SK-N-SH (cell line): ENCODE measurements at places on chromosomes 6 and 20.

- no peak for DNase-seq
These were observed 330.9 kb upstream of the CDH4 start for GRCh38 chr20:60921022-60921622.

- DNase-seq, result no peak
These were observed 117.1 kb upstream of the CCDC28A start for GRCh38 chr6:138656364-138657064.

GRCh38 chr6:84731401-84731800, 33.0 kb downstream of the TBX18 start:
- DNase-seq, result no peak

DNA sequence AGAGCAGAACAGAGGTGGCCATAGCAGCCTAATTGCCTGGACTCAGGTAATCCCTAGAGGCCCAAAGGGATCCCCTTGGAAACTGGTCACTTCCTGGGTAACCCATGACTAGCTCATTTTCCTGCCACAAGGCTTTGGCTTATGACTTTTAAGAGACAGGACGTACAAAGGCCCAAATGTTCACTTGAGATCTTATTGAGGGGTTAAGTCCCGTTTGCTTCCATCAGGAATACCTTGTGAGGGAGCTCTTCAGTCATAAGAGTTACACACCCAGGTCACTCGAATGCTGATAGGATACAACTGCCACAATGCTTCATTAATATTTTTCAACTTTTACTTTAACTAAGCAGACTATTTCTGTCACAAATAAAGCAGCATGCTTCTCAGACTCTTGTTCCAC, 51.7 kb downstream of the TMEM170B start:
- no peak for DNase-seq

GRCh38 chr6:33314515-33314942, 651 bp upstream of the TAPBP start:
- peak; percentile 48 for DNase-seq

DNA sequence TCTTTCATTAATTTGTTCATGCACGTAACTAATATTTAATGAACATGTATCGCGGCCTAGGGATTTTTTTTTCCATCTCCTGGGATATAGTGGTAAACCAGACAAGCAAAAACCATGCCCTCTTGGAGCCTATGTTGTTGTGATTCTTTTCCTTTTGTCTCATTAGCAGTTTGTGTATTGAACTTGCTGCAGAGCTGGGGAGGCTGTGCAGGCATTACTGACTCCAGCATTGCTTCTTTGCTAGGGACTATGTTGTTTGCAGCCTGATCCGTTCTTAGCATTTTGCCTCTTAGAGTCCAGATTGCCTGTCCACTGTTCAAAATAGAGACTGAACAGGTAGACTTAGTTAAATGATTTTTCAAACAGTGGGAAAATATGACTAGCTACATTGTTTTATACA, 9.7 kb downstream of the SCAF8 start:
- DNase-seq, result no peak

GRCh38 chr6:87118054-87118453, 23.1 kb upstream of the CGA start:
- DNase-seq, result no peak

DNA sequence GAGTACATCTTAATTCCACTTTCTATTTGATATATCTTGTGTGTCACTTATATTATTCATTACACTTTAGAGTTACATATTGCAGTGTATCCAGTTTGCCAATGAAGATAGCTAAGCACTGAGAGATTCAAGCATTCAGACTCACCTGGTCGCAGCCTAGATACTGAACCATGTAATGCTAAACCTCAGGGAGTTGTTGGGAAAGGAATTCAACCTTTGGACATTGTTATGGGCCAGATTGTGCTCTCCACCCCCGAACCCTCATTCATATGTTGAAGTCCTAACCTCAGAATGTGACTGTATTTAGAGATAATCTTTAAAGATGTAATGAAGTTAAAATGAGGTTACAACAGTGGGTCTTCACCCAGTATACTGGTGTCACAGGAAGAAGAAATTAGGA, 13.8 kb upstream of the KIF16B start:
- no peak for DNase-seq

DNA sequence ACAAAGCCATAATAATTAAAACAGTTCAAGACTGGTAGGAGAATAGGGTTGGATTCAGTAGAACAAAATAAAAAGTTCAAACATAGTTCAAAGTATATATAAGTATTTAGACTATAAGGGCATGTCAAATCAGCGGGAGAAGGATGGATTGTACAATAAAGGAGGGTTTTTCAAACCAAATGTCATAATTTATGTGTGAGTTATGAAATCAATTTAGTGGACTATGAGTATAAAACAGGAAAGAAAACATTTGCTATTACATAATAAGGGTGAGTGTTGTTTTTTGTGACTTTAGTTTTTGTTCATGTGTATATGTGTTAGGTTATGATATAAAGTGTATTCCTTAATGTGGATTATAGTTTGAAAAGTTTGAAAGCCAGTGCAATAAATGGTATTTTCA, 10.6 kb downstream of the ORC3 start:
- DNase-seq, result no peak

DNA sequence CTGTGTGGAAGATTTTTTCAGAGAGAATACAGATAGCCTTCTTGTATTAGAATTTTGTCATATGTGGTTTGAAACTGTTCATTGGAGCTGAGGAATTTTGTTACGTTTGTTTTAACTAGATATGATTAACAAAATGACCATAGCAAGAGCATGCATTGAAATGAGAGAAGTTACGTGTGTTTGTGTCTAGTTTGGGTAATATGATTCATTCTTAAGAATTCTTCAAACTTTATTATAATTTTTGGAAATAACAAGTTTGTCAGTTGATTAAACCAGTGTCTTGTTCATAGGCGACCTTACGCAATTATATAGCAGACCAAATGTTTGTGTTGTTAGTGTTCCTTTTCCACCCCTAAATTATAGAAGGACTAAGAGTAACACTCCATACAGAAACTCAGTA, 5.5 kb downstream of the GMNN start:
- DNase-seq, result no peak

- no peak for DNase-seq
These were observed 165.0 kb downstream of the TBC1D7 start for GRCh38 chr6:13163161-13163944.

- DNase-seq, result no peak
These were observed 32.8 kb downstream of the CYP21A2 start for GRCh38 chr6:32070814-32071543.

- DNase-seq, result no peak
These were observed 436.8 kb downstream of the HAO1 start for GRCh38 chr20:7503501-7503900.

- peak; percentile 36 for DNase-seq
These were observed 56.8 kb downstream of the KCNS1 start for GRCh38 chr20:45044084-45044573.

DNA sequence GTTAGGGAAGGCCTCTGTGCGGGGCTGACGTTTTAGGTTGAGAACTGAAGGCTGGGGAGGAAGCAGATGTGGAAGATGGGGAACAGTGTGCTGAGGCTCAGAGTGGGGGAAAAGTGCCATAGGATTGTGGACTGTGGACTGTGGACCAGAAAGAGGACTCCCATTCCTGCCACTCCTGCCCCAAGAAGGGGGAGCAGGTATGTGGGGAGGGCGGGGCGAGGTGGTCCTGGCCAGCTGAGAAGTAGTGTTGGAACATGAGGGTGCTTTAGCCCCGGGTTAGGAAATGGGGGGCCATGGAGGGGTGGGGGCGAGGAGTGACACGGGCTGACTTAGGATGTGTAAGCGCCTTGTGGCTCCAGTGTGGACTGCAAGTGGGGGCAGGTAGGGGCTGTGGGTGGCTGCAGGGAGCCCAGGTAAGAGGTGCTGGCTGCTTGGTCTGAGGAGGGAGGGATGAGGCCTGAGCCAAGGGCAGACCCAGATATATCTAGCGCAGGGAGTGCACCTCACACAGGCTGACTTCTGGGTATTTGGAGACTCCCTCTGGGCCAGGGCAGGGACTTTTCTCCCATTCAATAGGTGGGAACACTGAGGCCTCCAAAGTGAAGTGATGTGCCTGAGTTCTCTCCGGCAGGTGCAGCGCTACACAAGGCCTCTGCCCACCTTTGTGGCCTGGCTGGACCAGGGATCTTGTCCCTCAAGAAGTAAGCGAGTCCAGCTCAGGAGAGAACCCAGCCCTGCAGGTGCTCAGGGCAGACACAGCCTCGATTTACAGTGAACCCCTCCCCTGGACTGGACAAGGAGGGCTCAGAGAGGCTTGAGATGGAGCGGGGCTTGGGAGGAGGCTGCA, 76.6 kb upstream of the TOX2 start:
- no peak for DNase-seq

DNA sequence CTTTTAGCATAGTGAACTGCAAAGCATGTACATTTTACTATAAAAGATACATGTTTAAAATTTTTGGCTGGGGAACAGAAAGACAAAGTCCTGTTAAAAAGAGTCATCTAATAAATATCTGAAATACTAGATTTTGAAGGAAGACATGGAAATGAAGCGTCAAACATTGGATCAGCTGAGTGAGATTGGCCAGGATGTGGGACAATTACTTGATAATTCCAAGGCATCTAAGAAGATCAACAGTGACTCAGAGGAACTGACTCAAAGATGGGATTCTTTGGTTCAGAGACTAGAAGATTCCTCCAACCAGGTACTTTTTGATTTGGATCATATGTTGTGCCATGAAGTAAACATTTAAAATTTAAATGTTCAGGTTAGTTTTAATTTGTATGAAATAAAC, 162.3 kb downstream of the UTRN start:
- no peak for DNase-seq

DNA sequence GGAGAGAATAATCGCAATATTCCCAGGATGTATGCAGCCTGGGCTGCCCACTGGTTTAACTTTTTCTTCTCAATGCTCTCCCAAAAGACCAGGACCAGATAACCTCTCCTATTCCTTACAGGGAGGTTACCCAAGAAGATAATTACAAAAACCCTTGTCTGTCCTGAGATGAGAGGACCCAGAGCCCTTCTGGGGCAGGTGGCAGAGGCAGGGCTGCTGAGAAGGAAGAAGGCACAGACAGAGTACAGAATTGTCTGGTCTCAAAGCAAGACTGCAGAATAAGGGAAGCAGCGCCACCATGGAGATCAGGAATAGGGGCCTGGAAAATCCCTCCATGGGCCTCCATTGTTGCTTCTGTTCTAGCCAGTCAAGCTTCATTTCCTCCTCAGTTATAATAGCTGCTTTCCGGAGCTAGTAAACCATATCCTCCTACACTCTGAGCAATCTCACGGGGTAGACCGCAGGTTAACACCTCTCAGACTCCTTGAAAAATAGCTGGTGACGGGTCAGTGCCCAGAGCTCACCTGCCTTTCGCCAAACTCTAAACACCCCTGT, 463 bp upstream of the HLA-DMB start:
- DNase-seq, result no peak

DNA sequence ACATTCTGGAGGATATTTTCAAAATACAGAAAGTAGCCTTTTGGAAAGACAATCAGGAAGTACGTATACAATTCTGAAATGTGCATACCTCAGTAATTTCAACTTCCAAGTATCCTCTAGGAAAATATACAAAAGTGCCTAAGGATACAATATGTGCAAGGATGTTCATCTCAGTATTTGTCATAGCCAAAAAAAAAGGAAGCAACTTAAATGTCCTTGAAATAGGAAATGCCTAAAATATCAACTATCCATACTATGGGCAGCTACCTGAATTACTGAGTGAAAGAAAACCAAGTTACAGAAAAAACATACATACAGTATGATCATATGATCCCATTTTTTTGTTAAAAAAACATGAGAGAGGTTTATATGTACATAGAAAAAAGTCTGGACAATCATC, 1.5 kb downstream of the PPIL1 start:
- DNase-seq, result no peak

GRCh38 chr20:23125625-23126191, 39.6 kb upstream of the CD93 start:
- DNase-seq, result no peak

DNA sequence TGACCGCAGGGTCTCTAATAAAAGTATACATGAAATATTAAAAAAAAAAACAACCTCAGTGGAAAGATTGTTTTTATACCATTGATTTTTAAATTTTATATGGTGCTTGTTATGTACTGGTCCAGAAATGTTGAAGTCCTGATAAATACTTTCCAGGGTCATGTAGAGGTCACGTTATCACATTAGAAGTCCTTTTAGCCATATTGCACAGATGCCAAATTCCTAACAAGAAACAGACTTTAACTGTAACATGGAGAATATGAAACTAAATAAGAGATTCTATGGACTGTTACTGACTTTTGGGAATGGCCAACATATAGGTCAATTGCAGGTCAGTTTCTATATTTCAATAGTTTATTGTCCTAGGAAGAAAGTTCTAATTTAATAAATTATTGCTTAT, 89.0 kb downstream of the ADGRB3 start:
- DNase-seq, result no peak

GRCh38 chr6:94953867-94954631, 623.3 kb upstream of the MANEA start:
- DNase-seq, result no peak

GRCh38 chr6:25026723-25027122, 91.0 kb upstream of the RIPOR2 start:
- DNase-seq, result no peak

GRCh38 chr20:36988494-36988966, 37.0 kb upstream of the SAMHD1 start:
- DNase-seq, result no peak

- no peak for DNase-seq
These were observed 99.4 kb downstream of the YTHDF1 start for GRCh38 chr20:63116412-63117106.

DNA sequence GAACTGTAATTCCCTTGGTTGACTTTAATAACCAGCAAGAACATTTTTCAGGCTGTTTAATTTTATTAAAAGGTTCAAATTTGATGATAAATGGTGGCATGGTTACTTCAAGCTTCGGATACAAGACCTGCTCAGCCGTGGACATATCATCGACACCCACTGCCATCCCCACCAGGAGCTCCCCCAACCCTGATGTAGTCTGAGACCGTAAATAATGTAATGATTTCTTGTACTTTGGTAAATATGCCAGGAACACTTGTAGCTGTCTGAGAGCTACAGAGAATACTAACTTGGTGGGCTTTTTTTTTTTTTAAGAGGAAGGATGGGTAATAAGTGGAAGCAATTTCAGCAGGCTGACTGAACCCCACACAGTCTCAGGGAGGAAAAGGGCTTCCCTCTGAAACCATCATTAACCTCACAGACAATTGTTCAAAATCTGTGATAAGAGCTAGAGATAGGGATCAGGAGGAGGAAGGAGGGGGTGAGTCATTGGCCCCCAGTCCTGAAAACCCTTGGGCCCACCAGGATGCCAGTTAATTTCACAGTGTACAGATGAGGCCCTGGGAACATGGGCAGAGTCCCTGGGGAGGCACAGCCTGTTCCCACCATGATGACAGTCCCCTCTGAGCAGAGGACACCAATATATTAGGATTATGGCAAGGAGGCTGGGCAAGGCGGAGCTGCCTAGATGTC, 56.0 kb downstream of the APCDD1L start:
- no peak for DNase-seq

DNA sequence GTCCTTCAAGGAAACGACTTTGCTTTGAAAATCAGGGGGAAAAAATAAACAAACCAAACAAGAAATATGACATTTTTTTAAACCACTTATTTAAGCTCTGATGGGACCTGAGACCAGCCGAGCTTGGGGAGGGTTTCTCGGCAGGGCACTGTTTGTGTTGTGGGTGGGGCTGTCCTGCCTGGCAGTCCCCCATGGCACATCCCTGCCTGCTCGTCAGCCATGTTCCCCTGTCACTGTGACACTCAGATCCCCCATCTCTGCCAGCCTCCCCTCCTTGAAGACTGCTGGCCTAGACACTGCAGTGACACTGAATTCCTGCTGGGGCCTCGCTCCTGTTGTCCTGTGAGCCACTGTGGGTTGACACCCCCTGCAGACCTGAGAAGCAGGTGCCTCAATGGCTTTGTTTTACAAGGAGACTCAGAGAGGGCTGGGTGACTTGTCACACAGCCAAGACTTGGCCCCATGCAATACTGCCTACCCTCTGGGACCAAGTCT, 95.1 kb upstream of the PTPN1 start:
- DNase-seq, result no peak
